ENCODE measurements at places on chromosomes 4 and X.

- no peak for DNase-seq
Measured at GRCh38 chr4:139279760-139280620, at the start of gene MGARP. TSS of gene MGARP (minus strand) at chr4:139280225. CDS start at chr4:139280158, 67 bp downstream.

- DNase-seq: peak; percentile 13
Measured at GRCh38 chr4:127410201-127410600, 222.6 kb upstream of the INTU start.

DNA sequence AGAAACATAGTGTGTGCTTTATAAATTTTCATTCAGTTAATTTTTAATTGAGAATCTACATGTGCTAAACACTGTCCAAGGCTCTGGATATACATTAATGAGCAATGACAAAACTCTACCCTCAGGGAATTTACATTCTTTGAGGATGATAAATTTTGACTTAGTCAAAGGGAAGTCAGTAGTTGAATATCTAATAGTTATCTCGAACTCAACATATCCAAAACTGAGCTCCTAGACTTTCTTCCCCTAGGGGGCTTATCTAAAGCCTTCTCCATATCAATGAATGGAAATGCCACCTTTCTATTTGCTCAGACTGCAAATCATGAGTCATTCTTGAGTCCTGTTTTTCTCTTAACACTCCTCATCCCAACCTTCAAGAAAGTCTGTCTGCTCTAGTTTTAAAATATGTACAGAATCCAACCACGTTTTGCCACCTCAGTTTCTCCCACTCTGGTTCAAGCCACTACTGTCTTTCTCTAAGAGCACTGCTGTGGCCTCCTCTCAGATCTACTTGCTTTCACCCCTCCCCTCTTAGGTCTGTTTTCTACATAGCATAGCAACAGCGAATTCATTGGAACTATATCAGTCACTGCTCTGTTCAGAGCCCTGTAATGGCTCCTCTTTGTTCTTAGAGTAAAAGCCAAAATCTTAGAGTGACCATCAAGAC lies 9.5 kb downstream of the PARM1 start:
- DNase-seq: no peak

- DNase-seq: no peak
Measured at GRCh38 chrX:86023811-86024210, 23.5 kb downstream of the CHM start.

DNA sequence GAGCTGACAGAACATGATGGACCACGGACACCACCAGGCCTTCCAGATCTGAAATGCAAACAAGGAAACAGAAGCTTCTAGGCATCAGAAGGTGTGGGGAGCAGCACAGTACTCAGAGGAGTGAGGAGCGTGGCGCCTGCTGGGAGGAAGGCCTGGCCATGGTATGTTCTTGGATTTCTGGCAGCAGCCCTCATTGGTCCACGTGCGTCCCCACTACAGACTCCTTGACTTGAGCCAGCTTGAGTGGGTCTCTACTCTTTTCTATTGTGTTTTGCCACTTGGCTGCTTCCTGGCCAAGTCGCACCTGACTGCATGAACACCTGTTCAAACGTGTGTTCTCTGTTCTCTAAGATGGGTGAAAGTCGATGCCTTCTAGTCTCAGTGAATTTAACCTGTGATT lies 18.0 kb downstream of the ZNF275 start:
- no peak for DNase-seq
